Upper lobe of left lung (tissue), 6 donors: ENCODE measurements at places on chromosomes 3 and 15. TPM values are rescaled to one million over a fixed set of nuclear protein-coding genes. Genes with fewer than 3 reads are reported as not detected.

Gene CFAP100
- 0.09 TPM for total RNA-seq

Gene IRAK2
- total RNA-seq, result 3.6 TPM

Gene ZNF385D
- total RNA-seq, result 0.33 TPM

Gene MYH15
- total RNA-seq, result 0.66 TPM

Gene GJD2
- not detected for total RNA-seq

Gene TRPM7
- total RNA-seq, result 74.3 TPM

DNA sequence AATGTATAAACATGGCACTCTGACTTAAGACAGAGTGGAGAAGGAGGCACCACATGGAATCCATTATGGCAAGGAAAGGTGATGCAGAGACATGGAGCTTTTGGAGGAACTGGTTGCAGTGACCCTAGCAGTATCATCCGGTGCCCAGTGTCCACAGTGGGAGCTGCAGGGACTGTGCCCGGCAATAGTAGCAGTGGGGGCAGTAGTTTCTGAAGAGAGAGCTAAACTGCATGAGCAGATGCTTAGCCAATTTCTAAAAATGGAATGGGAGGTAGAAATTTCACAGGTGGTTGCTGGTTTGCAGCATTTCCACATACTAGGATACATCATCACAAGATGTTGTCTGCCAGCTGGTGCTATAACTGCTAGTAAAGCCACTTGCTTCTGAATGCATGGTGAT, 7.8 kb upstream of the TM2D3 start:
- no peak overlapping the region for H3K4me3 ChIP-seq
- no peaks in the 10 kb centered on the region for H3K27me3 ChIP-seq
- H3K4me1 ChIP-seq, result peaks cover 8% of the 10 kb centered on the region
- H3K36me3 ChIP-seq, result no peaks in the 10 kb centered on the region
- no peak overlapping the region for H3K27ac ChIP-seq
- DNase-seq, result no peak

DNA sequence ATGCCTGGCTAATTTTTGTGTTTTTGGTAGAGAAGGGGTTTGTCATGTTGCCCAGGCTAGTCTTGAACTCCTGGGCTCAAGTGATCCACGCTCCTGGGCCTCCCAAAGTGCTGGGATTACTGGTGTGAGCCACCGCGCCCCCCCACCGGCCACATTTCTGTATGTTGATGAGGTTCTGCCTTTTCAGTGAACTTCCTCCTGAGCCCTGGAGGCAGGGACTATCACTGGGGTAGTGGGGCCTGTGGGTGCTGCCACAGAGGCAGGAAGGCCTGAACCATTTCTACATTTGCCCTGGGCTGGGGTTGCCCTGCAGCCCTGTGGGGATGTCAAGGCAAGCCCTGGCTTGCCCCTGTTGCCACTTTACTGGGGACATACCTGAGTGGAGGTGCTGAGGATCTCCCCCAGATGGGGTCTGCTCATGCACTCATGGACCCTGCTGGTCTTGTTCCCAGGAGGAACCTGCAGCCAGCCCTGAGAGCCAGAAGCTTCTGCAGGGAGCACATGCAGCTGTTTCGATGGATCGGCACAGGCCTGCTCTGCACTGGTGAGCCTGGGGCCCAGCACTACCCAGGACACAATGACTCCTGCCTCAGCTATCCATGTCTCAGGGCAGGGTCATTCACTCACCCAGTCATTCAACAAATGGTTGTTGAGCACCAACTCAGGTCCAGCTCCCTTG, 5.7 kb downstream of the SLC28A1 start:
- no peak overlapping the region for H3K4me3 ChIP-seq
- H3K4me1 ChIP-seq, result no peaks in the 10 kb centered on the region
- H3K27ac ChIP-seq, result no peak overlapping the region
- H3K36me3 ChIP-seq, result no peaks in the 10 kb centered on the region
- no peaks in the 10 kb centered on the region for H3K27me3 ChIP-seq
- no peak for DNase-seq

- DNase-seq, result no peak
- no peaks in the 10 kb centered on the region for H3K4me1 ChIP-seq
- H3K27ac ChIP-seq, result no peak overlapping the region
- H3K36me3 ChIP-seq, result peaks cover 4% of the 10 kb centered on the region
- no peaks in the 10 kb centered on the region for H3K27me3 ChIP-seq
- H3K4me3 ChIP-seq, result no peak overlapping the region
These were observed 25.2 kb downstream of the NIPA1 start for GRCh38 chr15:22811640-22812039.

- H3K4me3 ChIP-seq, result no peak overlapping the region
- no peaks in the 10 kb centered on the region for H3K36me3 ChIP-seq
- no peaks in the 10 kb centered on the region for H3K27me3 ChIP-seq
- DNase-seq, result no peak
- H3K27ac ChIP-seq, result no peak overlapping the region
- H3K4me1 ChIP-seq, result no peaks in the 10 kb centered on the region
These were observed 396.3 kb downstream of the LSAMP start for GRCh38 chr3:116048991-116049390.

DNA sequence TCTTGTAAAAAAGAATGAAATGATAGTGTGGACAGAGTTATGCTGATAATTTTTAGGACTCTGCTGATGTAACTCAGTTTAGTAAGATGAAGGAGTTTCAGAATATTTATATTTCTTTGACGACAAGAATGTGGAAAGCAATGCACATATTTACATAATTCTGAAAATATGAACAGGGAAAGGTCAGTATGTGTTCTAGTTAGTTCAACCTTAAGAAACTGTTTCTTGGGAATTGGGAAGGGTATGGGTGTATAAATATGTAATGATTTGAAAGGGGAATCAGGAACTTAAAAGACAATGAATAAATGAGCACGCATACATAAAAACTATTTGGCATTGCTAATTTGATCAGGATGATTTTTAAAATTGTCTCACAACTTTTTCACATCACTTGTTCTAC, 1226.1 kb downstream of the SI start:
- DNase-seq, result no peak
- no peaks in the 10 kb centered on the region for H3K36me3 ChIP-seq
- H3K4me3 ChIP-seq, result no peak overlapping the region
- no peaks in the 10 kb centered on the region for H3K4me1 ChIP-seq
- no peak overlapping the region for H3K27ac ChIP-seq

DNA sequence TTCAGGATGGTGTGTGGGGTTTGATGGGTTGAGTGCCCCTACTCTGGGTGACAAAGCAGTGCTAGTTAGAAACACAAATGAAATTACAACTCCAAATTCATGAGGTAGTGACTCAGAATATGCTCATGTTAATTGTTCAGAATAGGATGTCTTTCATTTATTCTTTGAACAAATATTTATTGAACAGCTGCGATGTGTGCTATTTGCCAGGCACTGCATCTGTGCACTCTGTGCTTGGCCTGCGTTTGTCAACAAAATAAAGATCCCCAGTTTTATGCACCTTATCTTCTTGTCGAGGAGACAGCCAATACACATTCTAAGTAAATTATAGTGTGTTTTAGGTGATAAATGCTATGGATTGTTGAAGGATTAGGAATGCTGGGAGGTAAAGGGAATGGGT, 27.3 kb downstream of the MED12L start:
- H3K27me3 ChIP-seq, result no peaks in the 10 kb centered on the region
- H3K4me3 ChIP-seq, result no peak overlapping the region
- H3K36me3 ChIP-seq, result no peaks in the 10 kb centered on the region
- no peaks in the 10 kb centered on the region for H3K4me1 ChIP-seq
- H3K27ac ChIP-seq, result no peak overlapping the region

GRCh38 chr3:159186581-159186980, 384.7 kb downstream of the MFSD1 start:
- H3K27me3 ChIP-seq, result no peaks in the 10 kb centered on the region
- H3K4me1 ChIP-seq, result no peaks in the 10 kb centered on the region
- no peak overlapping the region for H3K4me3 ChIP-seq
- no peaks in the 10 kb centered on the region for H3K36me3 ChIP-seq
- no peak overlapping the region for H3K27ac ChIP-seq
- no peak for DNase-seq

DNA sequence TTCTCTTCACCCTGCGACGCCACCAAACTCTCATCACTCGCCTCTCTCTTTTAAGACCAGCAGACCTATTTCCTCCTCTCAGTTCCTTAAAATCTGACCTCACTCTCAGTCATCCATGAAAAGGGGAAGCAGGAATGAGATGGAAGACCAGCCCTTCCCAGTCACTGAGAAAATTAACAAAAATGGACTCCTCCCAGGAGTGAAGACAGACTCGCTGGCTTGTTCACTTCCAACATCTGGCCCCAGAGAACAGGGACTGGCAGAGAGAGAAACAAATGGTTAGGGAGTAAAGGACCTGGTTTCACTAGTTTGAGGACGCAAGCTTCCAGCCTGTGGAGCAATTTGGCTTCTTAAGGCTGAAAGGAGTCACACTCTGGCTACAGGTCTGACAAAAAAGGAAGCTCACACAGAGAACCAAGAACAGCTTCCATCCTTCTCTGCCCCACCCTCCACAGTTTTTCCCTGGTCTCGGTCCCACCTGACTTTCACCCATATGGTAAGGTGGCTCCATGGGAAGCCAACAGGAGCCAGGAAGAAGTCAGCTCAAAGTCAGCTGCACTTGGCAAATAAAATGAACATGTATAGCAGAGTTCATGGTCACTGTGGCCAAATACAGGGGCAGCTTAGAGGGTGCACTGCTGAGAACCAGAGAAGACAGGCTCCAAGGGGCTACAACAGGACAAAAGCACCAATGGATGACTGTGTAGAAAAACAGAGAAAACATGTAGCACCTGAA, 57.2 kb downstream of the ITGB5 start:
- H3K4me3 ChIP-seq, result no peak overlapping the region
- peaks cover 51% of the 10 kb centered on the region for H3K4me1 ChIP-seq
- H3K27ac ChIP-seq, result peak overlapping the region; percentile 40
- DNase-seq, result no peak
- no peaks in the 10 kb centered on the region for H3K36me3 ChIP-seq

DNA sequence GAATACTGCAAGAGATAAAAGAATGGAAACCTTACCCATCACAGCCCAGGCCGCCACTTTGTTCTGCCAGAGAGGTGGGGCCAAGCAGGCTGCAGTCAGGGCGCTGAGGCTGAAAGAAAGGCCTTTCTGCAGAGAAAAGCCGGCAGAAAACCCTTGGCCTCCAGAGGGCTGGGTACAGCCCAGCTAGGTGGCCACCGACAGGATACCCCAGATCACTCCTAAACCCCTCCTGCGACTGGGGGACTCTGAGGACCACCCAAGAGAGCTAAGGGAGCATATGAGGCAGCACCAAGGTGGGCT, 69.3 kb downstream of the SMAD6 start:
- no peak overlapping the region for H3K4me3 ChIP-seq
- DNase-seq, result no peak
- no peak overlapping the region for H3K27ac ChIP-seq

DNA sequence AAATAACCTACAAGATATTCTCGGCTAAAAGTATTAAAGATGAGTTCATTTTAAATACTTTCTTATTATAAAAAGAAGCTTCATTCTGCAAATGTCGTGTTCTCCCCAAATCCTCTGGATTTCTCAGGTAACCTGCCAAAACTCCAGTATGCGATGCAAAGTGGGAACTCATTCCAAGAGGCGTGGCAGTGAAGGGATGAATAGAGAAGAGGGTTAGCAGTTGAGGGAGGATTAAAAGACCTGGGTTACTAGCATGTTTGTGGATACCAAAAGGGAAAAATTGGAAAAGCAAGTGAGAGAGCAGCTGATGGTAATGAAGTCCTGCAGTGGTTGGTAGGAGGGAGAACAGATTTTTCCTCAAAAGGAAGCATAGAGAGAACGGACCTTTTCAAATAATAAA, 61.6 kb downstream of the ATP2C1 start:
- no peaks in the 10 kb centered on the region for H3K27me3 ChIP-seq
- H3K4me3 ChIP-seq, result no peak overlapping the region
- H3K36me3 ChIP-seq, result peaks cover 35% of the 10 kb centered on the region
- no peak for DNase-seq
- H3K27ac ChIP-seq, result no peak overlapping the region
